Dermis blood vessel endothelial cell (primary cell): ENCODE measurements at places on chromosomes 4 and X. TPM values are rescaled to one million over a fixed set of nuclear protein-coding genes. Genes with fewer than 3 reads are reported as not detected.
A peak's percentile ranks its signal among the peaks of the same experiment; 100 is the strongest.

GRCh38 chr4:103032574-103032973, 13.1 kb upstream of the SLC9B1 start:
- peak; percentile 35 for DNase-seq

CCDC120 gene
- total RNA-seq, result 0.85 and 1.4 TPM in 2 replicates

DNA sequence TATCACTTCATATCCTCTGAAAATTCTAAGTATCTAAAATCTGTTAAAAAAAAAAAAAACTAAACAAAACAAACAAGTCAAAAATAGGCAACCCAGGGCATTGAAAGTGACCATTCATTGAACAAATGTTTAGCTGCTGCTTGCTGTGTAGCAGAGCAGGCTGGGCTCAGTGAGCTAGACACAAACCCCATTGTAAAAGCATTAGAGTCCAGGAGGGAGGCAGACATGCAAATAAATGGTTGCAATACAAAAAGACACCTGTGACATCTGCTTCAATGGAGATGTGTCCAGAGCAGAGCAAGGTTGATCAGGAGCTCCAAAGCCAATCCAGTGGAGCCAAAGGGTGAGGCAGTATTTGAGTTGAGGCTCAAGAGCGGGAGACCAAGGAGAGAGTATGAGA, 267.3 kb upstream of the GATB start:
- no peak for DNase-seq

GRCh38 chrX:150200361-150200760, 162.8 kb upstream of the MAMLD1 start:
- no peak for DNase-seq

GRCh38 chr4:23368081-23368697, 521.7 kb downstream of the PPARGC1A start:
- no peak for DNase-seq

DNA sequence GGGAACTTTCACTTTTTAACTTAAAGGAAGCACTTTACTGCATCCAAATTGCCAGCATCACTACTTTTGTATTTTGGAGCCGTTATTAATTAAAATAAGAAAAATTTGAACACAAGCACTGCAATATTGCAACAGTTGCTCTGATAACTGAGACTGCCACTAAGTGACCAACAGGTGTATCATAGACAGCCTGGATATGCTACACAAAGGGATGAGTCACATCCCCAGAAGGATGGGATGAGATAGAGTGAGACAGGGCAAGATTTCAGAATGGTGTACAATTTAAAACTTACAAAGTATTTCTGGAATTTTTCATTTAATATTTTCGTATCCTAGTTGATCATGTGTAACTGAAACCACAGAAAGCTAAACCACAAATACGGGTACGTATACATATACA, 204.1 kb downstream of the MAPK10 start:
- no peak for DNase-seq

GRCh38 chr4:1241936-1242505, 6.9 kb downstream of the CTBP1 start:
- DNase-seq, result no peak

DNA sequence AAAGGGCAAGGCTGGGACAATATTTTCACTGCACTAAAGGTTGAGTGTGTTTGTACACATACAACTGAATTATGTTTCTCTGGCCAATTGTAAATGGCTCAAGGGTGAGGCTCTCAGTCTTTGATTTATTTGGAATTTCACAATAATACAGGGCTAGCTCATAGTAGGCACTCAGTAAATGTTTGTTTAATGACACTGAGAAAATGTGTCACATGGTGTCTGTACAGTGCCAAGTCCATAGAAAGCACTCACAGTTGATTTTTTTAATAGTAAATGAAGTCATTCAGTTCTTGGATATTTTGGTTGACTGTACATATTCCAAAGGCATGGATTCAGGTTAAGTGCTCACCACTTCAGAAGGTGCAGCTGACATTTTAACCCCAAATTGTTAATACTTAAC, 176.4 kb downstream of the IL1RAPL2 start:
- DNase-seq, result no peak

LONRF3 gene
- 25.2 and 26.5 TPM in 2 replicates for total RNA-seq

GRCh38 chrX:105552395-105552794, 269.9 kb upstream of the NRK start:
- DNase-seq, result peak; percentile 2

- DNase-seq, result no peak
Observed at GRCh38 chr4:89469516-89469915, 161.9 kb upstream of the GPRIN3 start.

- DNase-seq, result no peak
Observed at GRCh38 chr4:1004557-1005485, 6.6 kb upstream of the FGFRL1 start.

DNA sequence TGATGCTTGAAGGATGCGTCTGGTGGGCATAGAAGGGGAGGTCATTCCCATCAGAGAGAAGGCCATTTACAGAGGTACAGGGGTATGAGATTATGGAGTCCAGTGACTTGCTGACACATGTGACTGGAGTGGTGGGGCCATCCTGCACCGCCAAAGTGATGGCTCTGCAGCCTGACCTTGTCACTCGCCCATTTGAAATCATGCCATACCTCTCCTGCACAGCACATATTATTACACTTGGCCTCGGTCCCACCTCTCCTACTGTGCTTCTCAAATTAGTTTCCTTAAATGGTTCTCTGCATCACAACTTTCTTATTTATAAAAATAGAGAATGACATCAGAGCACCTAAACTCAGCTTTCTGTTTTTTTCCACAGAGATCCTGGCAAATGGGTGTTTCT, 60.7 kb upstream of the HAND2 start:
- no peak for DNase-seq

GRCh38 chrX:132834109-132834508, 124.3 kb downstream of the HS6ST2 start:
- no peak for DNase-seq

DNA sequence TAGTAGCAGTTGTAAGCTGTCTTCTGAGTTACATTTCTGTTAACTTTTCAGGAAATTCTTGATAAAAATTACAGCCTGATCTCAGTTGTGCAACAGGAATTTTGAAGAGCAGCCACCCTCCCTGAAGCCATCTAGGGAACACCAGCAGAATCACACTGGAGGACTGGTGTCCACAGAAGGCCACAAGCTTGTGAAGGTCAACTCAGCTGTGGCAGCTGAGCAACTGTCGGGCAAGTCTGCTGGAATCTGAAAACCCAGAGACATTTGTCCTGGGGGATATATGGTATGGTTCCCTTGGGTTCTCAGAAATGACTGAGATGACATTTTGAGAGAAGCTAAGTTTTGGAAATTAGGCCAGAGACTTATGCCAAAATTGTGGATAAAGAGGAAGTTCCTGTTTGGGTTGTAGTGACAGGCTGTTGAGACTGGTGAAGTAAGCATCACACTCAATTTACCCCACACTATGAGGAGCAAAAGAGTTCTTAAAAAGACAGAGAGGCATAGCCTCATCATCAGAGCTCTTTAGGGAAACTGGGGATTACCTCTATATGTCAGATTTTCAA, 78.1 kb upstream of the TNIP3 start:
- DNase-seq, result no peak

DNA sequence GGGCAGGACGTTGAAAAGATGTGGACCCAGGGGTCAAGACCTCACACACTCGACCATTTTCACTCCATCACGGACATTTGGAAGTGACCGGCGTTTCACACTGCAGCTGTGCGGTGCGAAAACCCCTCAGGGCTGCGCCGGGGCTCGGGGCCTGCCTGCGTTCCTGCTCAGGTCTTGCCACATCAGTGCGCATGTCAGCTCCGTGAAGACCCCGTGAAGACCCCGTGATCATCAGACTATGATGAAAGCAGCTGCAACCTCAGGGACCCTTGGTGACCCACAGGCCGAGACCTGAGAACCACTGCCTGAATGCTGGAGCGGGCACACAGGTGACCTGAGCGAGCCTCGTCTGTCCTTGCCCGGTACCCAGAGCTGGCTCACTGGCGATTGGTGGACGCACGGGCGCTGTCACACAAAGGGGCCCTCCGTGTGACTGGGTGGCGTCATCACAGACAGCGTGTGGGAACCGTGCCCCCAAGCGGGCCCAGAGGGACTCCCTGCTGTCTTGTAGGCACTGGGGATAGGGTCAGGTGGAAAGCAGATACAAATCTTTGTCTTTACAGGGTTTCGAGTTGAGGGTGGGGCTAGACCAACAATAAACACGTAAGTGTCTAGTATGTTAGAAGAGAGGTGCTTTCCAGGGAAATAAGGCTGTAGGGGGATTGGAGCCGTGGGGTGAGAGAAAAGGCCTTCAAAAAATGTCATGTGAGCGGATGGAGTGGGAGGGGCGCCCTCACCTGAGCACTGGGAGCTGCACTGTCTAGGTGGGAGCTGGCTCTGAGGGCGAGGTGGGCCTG, 12.7 kb downstream of the MSANTD1 start:
- DNase-seq, result no peak

DNA sequence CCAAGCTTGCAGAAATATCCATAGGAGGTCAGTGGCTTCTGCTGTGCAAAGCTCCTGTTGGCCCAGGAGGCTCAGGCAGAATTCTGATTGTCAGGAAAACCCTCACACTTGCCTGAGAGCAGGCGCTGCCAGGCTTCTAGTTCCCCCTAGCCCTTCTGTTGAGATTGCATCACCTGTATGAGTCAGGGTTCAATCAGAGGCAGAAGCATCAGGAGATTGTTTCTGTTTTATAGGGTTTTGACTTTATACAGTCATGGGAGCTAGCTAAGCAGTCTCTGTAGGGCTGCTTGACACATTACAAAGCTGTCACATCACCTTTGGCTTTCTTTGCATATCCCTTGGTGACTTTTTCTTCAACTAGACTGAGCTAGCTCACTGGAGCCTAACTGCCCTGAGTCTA, 27.8 kb downstream of the DIPK2B start:
- DNase-seq, result no peak

DNA sequence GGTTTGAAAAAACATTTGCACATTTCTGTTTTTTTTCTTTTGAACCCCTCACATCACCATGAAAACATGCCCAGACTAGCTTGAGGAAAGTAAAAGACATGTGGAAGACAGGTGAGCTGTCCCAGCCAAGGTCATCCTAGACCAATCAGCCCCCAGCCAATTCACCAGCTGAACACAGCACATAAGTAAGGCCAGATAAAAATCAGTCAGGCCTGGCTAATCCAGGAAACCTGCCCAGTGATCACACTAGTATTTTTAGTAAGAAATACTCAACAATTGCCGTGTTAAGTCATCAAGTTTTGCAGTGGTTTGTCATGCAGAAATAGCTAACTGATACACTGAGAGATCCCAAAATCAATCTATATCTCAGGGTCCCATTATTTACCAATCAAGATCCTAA, 4.4 kb upstream of the SMR3A start:
- DNase-seq, result no peak

- DNase-seq, result no peak
Observed at GRCh38 chrX:40755291-40756249, 20.2 kb upstream of the MED14 start.

TRPC3 gene
- total RNA-seq, result not detected in 2 replicates

GRCh38 chr4:181108237-181108636, 1135.0 kb upstream of the TENM3 start:
- no peak for DNase-seq

- DNase-seq, result no peak
Observed at GRCh38 chr4:86400216-86400615, 40.4 kb upstream of the MAPK10 start.

ANK2 gene
- total RNA-seq, result 41.4 and 65.1 TPM in 2 replicates

HSFX1 gene
- 0.47 and 1.2 TPM in 2 replicates for total RNA-seq

DNA sequence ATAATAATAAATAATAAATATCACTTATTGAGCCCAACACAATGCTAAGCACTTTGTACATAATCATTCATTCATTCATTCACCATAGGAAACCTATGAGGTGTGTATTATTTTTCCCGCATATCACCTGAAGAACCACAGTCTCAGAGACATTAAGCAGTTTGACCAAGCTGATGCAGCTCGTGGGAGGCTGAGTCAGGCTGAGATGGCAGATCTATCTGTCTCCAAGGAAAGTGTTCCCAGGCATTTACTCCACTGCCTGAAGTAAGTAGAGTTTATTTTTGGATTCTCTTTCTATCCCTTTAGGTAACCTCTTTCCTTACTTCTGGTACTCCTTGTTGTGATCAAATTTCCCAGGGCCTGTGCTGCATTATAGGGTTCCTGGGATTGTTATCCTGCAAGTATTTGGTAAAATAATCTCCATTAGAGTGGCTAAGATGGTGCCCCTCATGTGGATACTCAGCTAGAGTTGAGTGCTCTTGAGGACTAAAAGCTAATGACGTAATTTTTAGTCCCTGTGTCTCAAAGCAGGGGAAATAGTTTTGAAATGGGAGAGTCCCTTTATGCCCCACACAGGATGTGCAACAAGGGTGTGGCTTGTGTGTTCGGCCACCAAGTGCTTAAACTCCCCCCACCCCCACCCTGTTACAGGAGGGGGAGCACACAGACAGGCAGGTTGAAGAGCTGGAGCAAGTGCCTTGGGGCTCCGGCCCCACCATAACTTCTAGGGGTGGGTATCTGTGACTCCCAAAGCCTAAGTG, 467.0 kb downstream of the STIM2 start:
- DNase-seq, result no peak

CPLX1 gene
- total RNA-seq, result 0.09 and 0.34 TPM in 2 replicates

- peak; percentile 71 for DNase-seq
Observed at GRCh38 chr4:82851885-82852750, 38.8 kb downstream of the SEC31A start.

HOPX gene
- total RNA-seq, result 2.6 and 3.1 TPM in 2 replicates

GRCh38 chr4:76738086-76738931, 159.6 kb downstream of the SOWAHB start:
- no peak for DNase-seq

DNA sequence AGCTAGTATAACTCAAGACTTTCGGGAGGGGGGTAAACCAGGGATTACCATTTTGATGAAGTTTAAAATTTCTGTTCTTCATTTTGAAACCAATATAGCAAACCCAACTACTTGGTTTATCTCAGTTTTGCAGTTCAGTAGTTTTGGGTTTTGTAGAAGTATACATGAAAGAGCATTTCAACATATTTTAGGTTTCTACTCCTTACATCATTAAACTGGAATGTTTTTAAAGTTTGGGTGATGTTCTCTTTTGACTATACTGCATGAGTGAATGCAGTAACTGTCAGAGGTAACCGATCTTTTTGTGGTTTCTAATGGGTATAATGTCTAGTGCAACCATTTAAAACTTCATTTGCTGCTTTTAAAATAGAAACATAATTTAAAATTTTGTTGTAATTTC, 248.3 kb upstream of the MAD2L1 start:
- DNase-seq, result no peak

DNA sequence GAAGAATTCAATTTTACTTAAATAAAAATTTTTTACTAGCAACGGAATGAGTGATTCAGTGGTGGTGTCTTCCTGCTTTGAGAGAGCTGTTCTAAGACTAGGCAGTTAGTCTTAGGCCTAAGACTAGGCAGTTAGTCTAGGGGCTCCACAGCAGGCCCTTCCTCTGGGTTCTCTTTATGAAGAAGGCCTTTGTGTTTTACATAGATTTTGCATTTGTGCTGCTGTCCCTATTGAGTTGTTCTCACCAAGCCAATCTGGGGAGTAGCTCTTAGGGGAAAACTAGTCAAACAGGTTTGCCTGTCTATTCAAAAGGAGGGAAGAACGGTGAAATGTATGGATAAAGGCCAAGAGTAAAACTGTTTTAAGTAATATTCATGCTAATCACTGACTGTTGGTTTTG, 7.6 kb downstream of the UGT8 start:
- no peak for DNase-seq

PHOX2B gene
- total RNA-seq, result not detected in 2 replicates

DNA sequence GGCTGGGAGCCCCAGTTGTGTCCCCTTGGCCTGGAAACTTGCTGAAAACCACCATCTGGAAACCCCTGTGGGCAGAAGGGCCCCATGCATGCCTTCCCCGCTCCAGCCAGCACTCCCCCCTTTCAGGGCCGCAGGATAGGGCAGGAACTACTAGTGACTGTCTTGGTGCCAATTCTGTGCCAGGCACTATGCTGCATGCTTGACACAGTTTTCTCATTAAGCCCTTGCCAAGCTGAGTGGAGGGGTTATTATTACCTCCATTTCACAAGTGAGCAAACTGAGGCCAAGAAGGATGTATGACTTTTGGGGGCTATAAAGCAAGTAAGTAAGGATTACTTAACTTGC, 73.6 kb upstream of the PJA1 start:
- DNase-seq, result no peak
